Activated CD4-positive, alpha-beta T cell treated with anti-CD3 and anti-CD28 coated beads, Interleukin-2, amount 10 ng/mL, durations not matched to agents 24 days and 14 days (primary cell): ENCODE measurements at places on chromosomes 7 and 10. TPM values are rescaled to one million over a fixed set of nuclear protein-coding genes. Genes with fewer than 3 reads are reported as not detected.

- H3K4me3 ChIP-seq = no peak overlapping the region
- H3K36me3 ChIP-seq = no peaks in the 10 kb centered on the region
- no peak for DNase-seq
- H3K27ac ChIP-seq = no peak overlapping the region
- H3K4me1 ChIP-seq = no peaks in the 10 kb centered on the region
- peaks cover 1% of the 10 kb centered on the region for H3K27me3 ChIP-seq
These were observed 219.6 kb downstream of the SLC25A13 start for GRCh38 chr7:96102096-96102811.

DNA sequence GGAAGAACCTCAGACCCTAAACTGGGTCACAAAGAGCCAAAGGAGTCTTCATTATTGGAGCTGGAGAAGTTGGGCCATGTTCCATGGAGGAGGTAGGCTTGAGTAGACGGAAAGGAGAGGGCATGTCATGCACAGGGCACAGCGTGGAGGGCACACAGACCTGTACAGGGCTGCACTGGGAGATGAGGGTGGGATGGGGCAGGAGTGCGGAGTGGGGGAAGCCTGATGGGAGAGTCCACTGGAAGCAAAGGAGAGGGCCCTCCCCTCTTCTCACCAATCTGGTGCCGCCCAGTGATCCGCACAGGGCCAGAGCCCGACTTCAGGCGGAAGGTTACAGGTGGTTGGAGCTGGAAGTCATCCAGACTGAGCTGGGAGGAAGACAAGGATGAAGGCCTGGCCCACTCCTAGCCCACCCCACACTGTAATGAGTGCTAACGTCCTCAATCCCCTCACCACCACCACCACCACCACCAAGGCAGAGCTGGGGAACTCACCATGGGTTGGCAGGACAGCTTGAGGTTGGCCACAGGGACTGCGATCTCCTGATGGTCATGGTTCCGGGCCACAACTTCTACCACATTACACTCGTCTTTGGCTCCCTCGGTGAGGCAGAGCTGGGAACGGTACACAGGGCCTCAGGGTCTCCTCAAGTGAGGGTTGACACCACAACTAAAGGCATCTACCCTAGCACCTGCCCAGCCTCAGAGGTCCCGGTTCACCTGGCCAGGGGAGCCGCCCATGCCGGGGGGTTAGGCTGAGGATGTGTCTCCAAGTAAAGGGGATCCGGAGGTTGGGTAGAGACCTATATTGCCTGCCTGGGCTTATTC lies 1.0 kb downstream of the NPM3 start:
- peak overlapping the region; percentile 99 for H3K27ac ChIP-seq
- no peak for DNase-seq
- H3K4me3 ChIP-seq = peak overlapping the region; percentile 100
- H3K27me3 ChIP-seq = peaks cover 18% of the 10 kb centered on the region
- peaks cover 59% of the 10 kb centered on the region for H3K36me3 ChIP-seq
- H3K4me1 ChIP-seq = peaks cover 47% of the 10 kb centered on the region

DNA sequence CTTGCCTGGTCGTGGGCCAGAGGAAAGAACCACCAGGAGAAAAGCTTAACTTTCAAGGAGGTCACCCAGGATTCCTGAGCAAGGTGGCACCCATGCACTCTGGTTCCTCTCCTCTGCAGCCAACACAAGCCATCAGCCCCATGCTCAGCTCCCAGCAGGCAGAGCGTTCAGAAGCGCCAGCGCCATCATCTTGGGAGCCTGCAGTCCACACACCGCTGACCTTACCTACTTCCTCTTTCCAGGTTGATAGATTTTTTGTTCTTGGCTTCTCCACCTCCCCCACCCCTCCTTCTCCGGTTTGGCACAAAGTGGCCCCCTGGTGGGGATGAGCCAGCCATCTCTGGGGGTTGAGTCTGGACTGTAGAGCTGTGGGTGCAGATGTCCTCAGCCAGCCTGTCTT lies 1.7 kb upstream of the WDR86 start:
- no peak overlapping the region for H3K4me3 ChIP-seq
- H3K36me3 ChIP-seq = no peaks in the 10 kb centered on the region
- peaks cover 19% of the 10 kb centered on the region for H3K4me1 ChIP-seq
- no peak for DNase-seq
- peaks cover 60% of the 10 kb centered on the region for H3K27me3 ChIP-seq
- H3K27ac ChIP-seq = no peak overlapping the region

DNA sequence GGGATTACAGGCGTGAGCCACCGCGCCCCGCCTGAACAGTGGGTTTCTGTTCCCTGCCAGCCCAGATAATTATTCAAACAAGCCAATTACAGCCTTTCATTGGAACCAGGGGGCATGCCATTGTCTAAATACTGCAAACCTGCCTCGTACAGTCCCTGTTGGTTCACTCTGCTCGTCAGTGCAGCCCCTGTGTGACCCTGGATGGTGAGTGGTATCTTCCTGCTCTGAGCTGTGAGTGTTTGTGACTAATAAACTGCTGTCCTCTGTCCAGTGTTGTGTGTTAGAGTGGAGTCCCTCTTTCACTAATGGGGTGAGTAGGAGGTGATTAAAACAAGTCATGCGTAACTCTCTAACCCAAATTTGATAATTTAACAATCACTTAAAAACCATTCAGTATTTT lies 176.5 kb upstream of the FAM3C start:
- peak; percentile 36 for DNase-seq
- H3K4me3 ChIP-seq = no peak overlapping the region
- H3K4me1 ChIP-seq = no peaks in the 10 kb centered on the region
- peaks cover 34% of the 10 kb centered on the region for H3K27me3 ChIP-seq
- H3K27ac ChIP-seq = no peak overlapping the region

ANKRD30A gene
- not detected in 2 replicates for total RNA-seq
